ENCODE measurements at places on chromosomes 11 and 22.
A peak's percentile ranks its signal among the peaks of the same experiment; 100 is the strongest.

- DNase-seq: no peak
Observed at GRCh38 chr11:108148556-108148955, 27.2 kb downstream of the ACAT1 start.

GRCh38 chr22:49660321-49660720 is 167.4 kb downstream of the BRD1 start:
- no peak for DNase-seq

DNA sequence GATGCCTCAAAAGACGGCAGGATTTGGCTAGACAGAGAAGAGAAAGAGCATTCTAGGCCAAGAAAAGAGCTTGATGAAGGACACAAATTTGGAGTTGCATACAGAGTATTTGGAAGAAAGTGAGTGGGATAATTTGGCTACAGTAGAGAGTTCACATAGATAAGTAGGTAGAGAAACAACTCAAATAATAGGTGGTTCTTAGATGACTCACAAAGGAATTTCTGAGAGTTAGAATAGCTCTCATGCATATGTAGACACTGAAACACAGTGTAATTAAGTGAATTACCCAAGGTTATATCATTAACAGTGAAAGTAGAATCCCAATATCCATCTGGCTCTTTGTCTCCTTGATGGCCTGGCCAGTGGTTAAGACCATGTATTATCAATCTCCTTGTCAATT is 228.6 kb upstream of the DDI1 start:
- no peak for DNase-seq

- DNase-seq: no peak
Observed at GRCh38 chr11:91707652-91708482, 516.8 kb upstream of the FAT3 start.

DNA sequence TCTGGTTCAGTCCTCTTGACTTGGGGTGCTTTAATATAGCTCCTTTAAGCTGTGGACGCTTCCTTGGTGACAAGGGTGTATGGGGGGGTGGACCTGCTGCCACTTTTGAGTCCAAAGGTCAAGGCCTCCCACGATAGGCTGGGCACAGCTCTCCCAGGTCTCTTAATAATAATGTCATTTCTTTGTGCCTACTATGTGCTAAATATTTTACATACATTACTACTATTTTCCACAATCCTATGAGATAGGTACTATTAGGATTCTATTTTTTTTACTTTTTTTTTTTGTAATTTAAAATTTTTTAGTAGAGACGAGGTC is 304 bp upstream of the UCP3 start:
- DNase-seq: no peak

DNA sequence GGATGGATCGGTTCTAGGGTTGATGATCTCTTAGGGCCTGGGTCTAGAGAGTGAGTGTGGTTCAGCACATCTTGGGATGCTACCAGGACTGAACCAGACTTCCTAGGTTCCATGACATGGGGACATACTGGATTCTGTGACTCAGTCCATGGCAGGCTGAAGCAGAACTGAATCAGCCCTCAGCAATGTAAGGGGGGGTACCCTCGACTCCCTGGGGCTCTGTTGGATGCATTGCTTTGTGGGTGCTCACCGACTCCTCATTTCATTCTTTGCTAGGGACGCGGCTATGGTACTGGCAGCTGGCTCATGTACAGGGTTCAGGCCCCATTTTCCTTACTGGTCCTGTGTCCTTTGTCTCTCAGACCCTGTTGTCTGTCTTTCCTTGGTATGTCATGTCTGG is 733 bp upstream of the GRAMD1B start:
- DNase-seq: no peak

DNA sequence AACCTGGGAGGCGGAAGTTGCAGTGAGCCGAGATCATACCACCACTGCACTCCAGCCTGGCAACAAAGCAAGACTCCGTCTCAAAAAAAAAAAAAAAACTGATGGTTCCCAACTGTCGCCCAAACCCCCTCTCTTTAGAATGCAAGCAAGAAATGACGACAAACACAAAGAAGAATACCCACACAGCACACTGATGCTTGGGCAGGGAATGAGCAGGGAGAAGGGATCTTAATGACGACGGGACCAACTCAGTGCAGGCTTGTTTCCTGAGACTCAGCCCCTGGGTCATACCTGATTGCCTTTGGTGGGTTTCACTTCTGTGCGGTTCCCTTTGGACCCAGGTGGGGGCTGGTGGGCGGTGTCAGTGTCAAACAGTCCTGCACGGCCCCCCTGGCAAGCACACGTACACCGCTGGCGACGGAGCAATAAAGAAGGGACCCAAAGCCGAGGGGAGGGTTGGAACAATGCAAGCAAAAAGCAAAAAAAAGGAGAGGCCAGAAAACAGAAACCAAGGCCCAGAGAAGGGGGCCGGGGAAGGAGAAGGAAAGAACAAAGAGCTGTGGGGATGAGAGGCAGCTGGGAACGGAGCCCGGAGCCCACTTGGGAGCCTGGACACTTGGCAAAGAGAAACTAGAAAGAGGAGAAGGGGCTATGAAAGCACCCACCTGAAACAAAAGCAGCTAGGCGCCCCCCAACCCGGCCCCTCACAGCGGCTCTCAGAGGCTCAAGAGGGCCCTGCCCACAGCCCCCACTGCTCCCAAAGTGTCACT is 99.6 kb downstream of the CELSR1 start:
- DNase-seq: no peak

DNA sequence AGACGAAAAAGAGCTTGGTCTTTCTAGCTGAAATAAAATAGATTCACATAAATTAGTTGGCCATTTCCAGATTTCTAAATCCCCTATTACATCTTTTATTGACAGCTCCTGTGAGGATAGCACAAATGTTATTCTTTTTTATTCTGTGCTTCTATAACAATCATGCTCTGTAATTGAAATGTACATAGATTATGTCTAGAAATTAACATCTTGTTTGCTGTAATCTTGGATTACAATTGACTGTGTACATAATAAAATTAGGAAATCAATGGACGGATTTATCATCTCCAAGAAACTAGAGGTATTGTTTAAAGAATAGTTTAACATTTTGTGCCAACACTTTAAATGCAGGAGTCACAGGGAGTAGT is 31.2 kb downstream of the IMMP1L start:
- no peak for DNase-seq

GRCh38 chr11:34610324-34611041 is 10.4 kb upstream of the EHF start:
- no peak for DNase-seq

GRCh38 chr11:85695546-85695945 is 9.6 kb upstream of the CCDC89 start:
- no peak for DNase-seq

- no peak for DNase-seq
Observed at GRCh38 chr11:10540546-10540914, 457 bp downstream of the RNF141 start.

GRCh38 chr22:22753526-22754267 is 109.3 kb downstream of the GGTLC2 start:
- DNase-seq: peak; percentile 12

DNA sequence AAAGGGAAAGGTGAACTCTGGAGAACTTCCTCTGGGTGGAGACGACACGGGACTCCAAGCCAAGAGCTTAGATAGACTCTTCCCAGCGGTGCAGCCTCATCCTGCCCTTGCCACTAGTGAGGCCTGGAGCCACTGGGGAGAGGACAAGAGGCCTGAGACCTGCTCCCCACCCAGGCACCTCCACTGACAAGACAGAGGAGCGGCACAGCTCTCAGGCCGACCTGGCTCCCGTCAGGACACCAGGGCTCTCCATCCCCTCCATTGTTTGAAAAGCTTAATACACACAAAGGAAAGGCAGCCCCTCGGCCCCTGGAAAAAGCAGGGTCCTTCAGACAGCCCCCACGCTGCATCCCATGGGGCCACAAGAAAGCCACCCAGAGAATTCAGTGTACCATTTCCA is 29.6 kb downstream of the POLDIP3 start:
- no peak for DNase-seq

- DNase-seq: no peak
Observed at GRCh38 chr11:78773077-78773476, 198.4 kb upstream of the NARS2 start.

DNA sequence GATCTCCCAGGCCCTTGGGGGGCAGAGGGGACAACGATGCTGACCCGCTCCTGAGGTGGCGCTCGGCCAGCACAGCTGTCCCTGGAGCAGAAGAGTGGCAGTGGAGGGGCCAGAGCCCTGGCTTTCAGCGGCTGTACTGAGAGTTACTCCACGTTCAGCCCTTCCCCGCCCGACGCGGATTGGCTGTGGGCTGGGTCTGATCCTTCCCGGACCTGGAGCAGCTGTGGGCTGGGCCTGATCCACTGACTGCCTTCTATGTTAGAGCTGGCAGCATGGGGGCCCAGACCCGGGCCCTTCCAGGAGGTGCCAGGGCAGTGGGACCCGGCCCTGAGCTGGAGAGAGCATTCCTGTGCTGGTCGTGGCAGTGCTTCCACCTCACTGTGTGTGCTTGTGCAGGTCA is 27.8 kb downstream of the YWHAH start:
- no peak for DNase-seq

- no peak for DNase-seq
Observed at GRCh38 chr22:49997251-49997599, 15.3 kb downstream of the IL17REL start.

GRCh38 chr22:35681454-35682052 is 33.3 kb downstream of the APOL6 start:
- DNase-seq: no peak

GRCh38 chr11:1767399-1768140 is 3.8 kb upstream of the CTSD start:
- DNase-seq: no peak

- DNase-seq: no peak
Observed at GRCh38 chr11:100739666-100740065, 52.6 kb downstream of the ARHGAP42 start.

- no peak for DNase-seq
Observed at GRCh38 chr22:22243033-22243680, 1.4 kb upstream of the VPREB1 start.

- no peak for DNase-seq
Observed at GRCh38 chr11:122717264-122717867, 61.8 kb downstream of the UBASH3B start.

DNA sequence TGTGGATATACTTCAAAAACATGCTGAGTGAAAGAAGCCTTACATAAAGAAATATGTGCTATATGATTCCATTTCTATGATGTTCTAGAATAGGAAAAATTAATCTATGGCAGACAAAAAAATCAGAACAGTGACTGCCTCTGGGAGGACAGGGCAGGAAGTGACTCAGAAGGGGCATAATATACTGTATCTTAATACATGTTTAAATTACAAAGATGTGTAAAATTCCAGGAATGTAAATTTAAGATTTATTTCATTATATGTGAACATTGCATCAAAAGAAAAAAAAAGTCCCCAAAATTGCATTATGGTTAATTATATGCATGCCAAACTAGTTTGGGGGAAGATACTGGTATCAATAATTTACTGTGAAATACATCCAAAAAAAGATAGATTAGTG is 32.2 kb downstream of the SBF2 start:
- DNase-seq: no peak

DNA sequence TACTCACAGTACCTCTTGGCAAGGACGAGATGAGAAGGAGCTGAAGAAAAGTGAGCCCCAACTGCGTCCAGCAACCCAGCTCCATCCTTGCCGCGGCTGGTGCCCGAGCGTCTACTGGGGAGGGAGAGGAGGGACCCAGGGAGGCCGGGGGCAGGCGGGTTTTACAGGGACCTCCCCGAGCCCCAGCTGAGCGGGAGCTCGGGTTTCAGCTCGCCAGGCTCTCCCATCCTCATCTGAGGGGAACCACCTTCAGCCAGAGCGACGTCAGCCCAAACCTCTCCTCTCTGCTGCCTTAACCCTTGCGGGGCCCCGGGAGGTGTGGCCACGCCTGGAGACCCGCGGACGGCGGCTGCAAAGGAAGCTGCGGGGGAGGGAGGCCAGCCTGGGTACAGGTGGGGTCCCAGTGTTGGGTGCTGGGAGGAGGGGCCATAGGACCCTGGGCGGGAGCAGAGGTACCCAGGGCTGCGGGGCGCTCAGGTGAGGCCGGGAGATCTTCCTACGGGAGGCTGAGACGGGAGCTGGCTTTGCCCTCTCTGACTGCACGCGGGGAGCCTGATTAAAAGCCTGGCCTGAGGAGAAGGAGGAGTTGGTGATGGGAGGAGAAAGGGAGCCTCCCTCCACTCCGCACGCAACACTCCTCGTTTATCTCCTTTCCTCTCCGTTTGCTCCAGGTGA is at the start of gene PAMR1:
Gene PAMR1 (minus strand): TSS at position 116 of the 675 bp plus-strand sequence. CDS start 31 bp downstream, at position 85.
- no peak for DNase-seq

DNA sequence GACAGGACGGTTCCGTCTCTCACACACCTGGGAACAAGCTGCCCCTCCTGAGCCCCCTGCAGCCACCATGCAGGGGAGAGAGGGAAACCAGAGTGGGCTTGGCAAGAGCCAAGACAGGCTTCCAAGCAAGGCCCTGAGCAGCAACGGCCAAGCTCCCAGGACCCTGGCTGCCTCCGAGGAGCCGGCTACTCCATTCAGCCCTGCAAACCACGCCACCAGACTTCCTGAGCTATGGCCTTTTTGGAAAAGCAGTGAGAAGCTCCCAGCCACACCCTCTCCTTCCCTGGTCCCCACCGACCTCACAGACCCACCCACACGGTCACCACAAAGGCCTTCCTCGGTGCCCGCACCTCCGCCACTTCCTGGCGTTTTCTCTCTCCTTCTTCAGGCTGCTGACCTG is 479.0 kb downstream of the BRD1 start:
- no peak for DNase-seq

DNA sequence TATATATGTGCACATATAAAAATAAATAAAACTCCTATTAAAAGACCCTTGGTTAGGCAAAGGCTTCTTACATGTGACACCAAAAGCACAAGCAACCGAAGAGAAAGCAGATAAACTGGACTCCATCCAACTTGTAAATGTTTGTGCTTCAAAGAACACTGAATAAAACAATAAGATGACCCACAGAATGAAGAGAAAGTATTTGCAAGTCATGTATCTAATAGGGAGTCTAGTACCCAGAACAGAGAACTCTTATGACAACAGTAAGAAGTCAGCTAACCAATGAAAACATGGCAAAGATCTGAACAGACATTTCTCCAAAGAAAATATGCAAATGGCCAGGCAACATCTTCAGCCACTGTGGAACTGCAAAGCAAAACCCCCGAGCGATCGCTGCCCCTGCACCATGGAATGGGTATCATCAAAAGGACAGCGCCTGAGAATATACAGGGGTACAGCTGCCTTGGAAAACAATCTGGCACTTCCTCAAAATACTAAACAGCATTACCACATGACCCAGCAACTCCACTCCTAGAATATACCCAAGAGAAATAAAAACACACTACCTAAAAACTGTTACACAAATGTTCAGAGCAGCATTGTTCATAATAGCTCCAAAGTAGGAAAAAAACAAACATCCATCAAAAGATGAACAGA is 17.2 kb downstream of the BRD1 start:
- DNase-seq: no peak

GRCh38 chr11:114216796-114217180 is 79.4 kb upstream of the NNMT start:
- no peak for DNase-seq

GRCh38 chr11:15288863-15289262 is 174.1 kb downstream of the INSC start:
- DNase-seq: no peak
